Right renal cortex interstitium (tissue), 3 donors: ENCODE measurements at places on chromosomes 7 and 10. TPM values are rescaled to one million over a fixed set of nuclear protein-coding genes. Genes with fewer than 3 reads are reported as not detected.

- DNase-seq, result no peak
Measured at GRCh38 chr7:81846398-81846797, 76.6 kb upstream of the HGF start.

GRCh38 chr7:5598769-5599371, 175.2 kb upstream of the TNRC18 start:
- no peak for DNase-seq

- no peak for DNase-seq
Measured at GRCh38 chr10:70343312-70343711, 39.1 kb downstream of the LRRC20 start.

DNA sequence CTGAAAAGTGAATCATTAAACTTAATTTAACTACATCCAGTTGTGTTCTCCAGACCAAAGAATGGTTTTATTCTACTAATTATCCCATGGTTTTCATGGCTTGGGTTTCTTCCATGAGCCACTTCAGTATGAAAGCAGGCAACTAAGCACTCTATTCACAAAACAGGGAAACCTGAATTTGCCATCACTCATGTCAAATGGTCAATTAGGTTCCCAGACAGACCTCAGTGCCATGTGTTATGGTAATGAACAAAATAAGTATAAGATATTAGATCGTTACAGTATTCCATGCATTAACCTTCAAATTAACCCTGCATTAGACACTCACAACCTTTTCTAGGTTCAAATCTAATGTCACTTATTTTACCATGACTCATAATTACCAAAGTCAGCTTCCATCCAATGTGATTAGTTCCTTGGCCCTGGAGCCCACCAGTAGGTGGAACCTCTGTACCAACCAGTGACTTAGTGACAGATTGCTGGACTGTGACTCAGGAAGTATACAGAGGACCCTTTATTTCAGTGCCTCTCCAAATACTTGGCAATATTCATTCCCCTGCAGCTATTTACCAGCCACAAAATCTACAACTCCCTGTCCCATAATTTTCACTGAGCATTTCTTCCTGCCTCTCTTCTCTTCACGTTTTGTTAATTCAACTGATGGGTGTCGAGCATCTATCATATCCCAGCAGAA, 1270.2 kb upstream of the SORCS1 start:
- DNase-seq, result no peak

GRCh38 chr10:52121688-52122087, 192.4 kb upstream of the DKK1 start:
- DNase-seq, result no peak

GRCh38 chr10:33008499-33009243, 50.6 kb upstream of the ITGB1 start:
- peak; percentile 60 for DNase-seq

- no peak for DNase-seq
Measured at GRCh38 chr10:116752969-116753665, 10.8 kb upstream of the HSPA12A start.

GRCh38 chr10:126459878-126460481, 71.7 kb upstream of the ADAM12 start:
- DNase-seq, result no peak

DNA sequence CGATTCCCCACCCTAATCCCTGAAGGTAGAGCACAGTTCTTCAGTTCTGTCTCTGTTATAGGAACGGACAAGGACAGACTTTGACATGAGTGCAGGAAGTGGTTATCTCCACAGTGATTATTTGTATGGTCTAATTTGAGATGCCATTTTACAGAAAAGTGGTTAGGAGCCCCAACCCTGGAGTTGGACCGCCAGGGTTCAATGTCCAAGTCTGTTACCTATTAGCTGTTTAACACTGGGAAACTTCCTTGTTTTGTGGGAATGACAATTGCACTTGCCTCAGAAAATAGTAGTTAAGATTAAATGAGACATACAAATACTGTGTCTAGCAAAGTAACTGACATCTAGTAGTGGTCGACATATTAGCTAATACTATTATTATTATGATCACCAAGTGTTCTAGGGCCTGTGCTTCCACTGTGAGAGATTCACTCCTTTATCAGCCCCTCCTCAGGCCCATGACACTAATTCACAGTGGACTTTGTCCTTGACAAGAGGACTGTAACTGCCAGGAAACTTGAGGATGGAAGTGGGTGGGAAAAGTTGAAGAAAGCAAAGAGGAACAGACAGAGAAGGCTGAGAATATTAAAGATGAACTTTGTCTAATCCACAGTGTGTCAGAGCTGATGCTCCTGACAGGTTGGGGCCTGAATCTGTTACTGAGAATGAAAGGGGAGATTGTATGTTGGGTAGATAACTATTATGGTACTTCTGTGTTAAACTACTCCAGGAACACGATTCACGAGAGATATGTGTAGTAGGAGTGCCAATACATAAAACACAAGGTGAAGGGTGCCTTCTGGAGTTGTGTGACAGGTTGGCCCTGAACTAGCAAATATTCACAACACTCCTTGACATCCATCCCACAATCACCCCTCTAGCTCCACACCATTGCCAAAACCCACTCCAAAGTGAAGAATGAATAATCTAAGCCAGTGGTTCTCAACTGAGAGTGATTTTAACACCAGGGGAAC, 66.4 kb downstream of the TAC1 start:
- no peak for DNase-seq

- no peak for DNase-seq
Measured at GRCh38 chr10:78980354-78980753, 88.4 kb upstream of the ZMIZ1 start.

- no peak for DNase-seq
Measured at GRCh38 chr10:128932071-128932820, 534.8 kb upstream of the MGMT start.

- no peak for DNase-seq
Measured at GRCh38 chr10:112006831-112007230, 176.7 kb downstream of the GPAM start.

DNA sequence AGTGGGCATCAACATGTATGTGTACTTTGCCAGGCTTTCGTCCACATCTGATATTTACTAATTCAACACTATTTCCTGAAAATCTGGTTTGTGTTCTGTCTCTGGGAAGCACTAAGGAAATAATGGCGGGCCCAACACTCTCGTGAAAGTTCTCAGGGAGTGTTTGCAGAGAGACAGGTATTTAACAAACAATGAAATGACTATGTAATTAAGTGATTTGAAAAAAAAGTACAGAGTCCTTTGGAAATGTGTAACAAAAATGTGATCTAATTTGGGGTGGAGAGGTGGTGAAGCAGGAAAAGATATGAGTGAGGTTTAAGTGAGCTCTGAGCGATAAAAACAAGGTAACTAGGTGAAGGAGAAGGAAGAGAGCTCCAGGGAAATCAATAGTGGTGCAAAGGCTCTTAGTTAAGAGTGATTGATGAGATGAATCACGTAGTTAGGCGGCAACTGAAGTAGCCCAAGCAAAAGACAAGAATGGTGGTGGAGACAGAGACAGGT, 95.3 kb upstream of the DNAJB12 start:
- no peak for DNase-seq

DNA sequence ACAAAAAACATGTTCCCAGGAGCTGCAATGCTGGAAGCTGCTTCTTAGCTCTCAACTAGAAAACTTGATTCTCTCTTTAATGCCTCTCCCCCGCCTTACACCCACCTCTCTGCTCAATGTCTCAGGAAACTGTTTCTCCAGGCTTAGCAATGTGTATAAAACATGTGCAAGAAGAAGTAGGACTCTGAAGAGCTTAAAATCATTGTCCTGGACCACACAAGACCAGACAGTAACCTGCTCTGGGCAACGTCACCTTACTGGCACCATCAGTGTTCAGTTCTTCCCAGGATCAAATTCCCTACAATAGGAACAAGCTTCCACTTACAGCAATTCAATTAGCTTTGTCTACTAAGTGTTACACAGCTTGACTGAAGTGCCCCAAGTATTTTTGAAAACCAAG, 104.9 kb downstream of the RAPGEF5 start:
- no peak for DNase-seq

DNA sequence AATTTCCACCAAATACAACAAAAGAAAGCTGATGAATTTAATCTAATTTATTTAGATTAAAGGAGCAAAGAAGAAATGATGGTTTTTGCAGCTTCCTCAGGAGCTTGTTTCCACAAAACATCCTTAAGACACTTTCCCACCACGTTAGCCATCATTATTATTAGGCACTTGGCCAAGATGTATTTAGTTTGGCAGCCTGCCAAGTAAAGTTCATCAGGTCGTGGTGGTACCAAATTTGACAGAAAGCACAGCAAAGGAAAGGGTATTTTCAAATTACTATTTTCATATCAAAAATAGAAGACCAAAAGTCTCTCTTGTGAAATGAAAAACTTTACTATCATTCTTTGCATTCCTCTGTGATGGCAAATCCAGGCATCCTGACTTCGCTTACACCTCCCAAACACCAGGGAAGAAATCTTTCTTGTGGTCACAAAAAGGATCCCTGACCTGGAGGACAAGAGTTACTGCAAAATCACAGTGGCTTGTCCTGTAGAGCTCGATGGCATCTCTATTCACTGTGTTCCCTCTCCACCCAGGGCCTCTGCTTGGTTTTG, 123.1 kb upstream of the INHBA start:
- no peak for DNase-seq

- no peak for DNase-seq
Measured at GRCh38 chr7:28835800-28836199, 122.3 kb downstream of the TRIL start.

Gene ITIH5
- polyA plus RNA-seq, result 21.9 TPM

Gene CYP2C8
- 3.5 TPM for polyA plus RNA-seq

Gene MGMT
- polyA plus RNA-seq, result 15.7 TPM

Gene CFAP43
- 14.6 TPM for polyA plus RNA-seq

Gene MLLT10
- polyA plus RNA-seq, result 51.1 TPM

Gene AFAP1L2
- 42.2 TPM for polyA plus RNA-seq

Gene NME8
- polyA plus RNA-seq, result 0.28 TPM

Gene CNPY1
- not detected for polyA plus RNA-seq

Gene PLAU
- 34.4 TPM for polyA plus RNA-seq

Gene GPR26
- not detected for polyA plus RNA-seq

Gene C10orf53
- not detected for polyA plus RNA-seq

Gene FAM200A
- 16.7 TPM for polyA plus RNA-seq
